ENCODE measurements at places on chromosomes 6 and 20.

DNA sequence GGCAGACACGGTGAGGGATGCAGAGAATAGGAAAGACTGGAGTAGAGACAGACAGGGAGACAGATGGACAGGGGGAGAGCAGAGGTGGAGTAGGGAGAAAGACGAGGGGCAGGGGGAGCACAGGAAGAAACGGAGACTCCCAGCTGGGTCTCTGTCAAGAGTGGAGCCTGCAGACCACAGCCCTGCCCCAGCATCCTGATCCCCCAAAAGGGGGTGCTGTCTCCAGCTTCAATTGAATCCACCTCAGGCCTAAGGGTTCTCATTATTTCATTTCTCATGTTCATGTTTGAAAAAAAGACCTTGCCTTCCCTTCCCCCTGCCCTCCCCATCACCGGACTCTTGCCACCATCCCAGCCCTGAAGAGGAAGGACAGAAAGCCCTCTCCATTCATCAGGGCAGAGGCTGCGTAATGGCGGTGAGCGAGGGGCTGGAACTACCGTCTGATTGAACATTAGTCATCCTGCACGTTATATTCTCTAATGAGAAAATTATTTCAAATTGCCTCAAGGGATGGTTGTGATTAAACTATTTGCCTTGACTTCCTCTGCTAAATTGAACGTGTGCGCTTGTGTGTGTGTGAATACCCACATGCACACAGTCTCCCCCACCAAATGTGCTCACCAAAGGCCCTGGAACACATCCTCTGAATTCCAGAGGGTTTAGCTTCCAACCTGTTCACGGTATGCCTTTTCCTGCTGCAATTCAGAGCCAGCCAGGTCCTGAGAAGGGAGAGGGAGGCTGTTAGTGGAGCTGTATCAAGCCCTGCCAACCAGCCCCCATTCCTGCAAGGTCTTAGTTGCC is 98.3 kb downstream of the CDC5L start:
- no peak for DNase-seq

GRCh38 chr6:122184401-122184827 is 215.0 kb upstream of the HSF2 start:
- DNase-seq, result peak; percentile 43

DNA sequence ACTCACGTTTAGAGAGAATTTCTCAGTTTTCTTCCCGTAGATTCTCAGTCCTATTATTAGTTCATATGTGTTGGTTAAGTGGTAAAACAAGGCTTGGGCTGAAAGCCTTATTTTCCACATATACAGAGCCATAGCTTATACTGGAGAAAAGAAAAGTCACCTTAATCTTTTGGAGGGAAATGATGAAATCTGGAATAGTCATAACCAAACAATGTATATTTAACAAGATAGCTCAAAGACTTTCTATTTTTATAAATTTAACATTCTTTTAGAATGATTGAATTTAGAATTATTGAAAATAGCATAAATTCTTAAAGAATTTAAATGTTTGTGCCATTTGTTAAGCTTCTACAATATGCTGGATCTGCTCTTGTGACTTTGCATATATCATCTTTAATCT is 85.8 kb downstream of the CDKAL1 start:
- DNase-seq, result no peak

DNA sequence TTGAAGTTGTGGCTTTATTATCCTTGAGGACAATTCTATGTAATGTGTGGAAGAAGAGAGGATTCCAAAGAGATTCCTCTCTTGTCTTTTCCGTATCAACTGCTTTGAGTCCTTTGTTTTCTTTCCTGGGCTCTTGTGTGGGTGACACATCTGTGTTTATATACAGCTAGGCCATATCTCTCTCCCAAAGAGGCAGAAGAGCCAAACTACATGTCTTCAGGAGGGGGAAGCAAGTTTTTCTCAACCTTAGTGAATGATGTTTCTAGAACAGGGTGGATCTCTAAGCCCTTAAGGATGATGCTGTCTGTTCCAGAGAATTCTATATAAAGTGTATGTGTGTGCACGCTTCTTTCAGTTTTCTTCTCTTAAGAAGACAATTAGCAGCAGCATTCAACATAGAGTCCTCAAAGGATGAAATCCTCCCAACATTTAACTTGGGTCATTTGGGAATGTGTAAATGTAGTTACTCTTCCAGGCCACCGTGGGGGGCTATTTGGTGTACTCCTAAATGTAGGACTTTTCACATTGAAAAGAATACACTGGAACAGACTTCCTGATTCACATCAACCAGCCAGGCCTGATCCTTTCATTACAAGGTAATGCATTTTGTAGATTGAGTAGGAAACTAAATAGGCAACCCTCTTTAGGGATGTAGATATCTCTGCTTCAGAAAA is 92.8 kb upstream of the EEF1E1 start:
- peak; percentile 72 for DNase-seq

GRCh38 chr6:5726976-5727718 is 279.6 kb downstream of the NRN1 start:
- DNase-seq, result no peak

DNA sequence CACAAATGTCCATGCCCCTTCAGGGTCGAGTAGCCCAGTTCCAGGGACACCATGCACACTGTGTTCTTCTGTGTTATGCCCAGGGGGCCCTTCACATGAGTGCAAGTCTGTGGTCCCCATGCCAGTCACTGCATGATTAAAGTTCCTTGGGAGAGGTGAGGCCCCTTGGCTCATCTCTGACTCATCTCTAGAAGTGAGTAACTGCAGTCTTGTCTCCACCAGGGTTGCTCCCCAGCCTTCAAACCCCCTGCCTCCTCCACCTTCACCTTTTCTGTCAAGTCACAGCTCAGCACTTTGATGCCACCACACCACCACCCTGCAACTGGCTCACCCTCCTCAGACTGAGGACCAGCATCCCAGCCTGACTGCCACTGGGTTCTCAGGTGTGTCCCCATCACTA is 161.7 kb downstream of the UNC5CL start:
- DNase-seq, result no peak

DNA sequence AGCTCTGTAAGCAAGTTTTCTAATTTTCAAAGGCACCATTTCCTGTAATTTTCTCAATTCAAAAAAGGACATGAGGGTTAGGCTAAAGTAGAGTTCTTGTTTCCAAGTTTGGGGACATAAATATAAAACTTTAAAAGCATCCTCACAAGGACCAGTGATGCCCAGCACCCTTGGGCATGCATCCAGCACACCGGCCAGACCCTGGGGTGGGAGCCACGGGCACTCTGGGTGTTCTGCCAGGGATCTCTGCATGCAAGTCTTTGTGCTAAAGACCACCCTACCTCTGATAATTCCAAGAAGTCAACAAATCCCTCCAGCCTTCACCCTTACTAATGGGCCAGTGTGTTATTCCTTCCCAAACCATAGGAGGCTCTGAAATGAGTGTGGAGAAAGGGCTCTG is 46.5 kb downstream of the PLCG1 start:
- DNase-seq, result no peak

Measured in NCI-H69 (cell line).